ENCODE measurements at places on chromosomes 12 and 14.

DNA sequence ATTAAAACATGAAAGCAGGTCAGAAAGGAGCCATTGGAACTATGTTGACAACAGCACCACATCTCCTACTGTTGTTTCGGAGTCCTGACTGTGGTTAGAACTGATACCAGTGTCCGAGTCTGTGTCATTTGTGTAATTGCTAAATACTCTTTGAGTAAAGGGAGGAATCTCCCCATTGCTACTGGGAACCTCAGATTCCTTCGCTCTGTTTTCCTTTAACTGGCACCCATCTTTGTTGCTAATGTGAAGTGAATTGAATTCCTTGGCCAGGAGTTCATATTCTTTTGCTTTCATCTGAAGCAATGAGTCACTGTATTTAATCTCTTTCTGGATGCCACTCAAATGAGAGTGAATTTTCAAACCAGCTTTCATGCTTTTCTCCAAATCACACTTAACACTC is 31.5 kb downstream of the RASSF9 start:
- no peak for DNase-seq

DNA sequence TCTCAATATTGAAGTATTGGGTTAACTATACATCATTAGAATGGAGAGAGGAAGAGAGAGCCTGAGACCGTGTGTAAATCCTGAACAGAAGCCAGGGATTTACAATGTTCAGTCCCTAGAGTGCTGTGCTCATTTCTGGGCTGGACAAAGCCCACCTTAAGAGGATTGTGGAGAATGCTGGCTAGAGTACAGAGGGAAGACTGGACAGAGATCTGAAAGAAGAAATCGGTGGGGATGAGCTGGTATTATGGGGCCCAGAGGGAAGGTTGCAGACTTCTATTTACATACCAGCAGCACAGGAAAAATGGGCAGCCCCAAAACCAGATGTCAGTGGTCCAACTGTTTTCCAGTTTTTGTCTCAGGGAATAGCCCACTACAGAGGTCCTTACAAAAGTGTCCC is 42.3 kb downstream of the RTN1 start:
- DNase-seq = no peak

DNA sequence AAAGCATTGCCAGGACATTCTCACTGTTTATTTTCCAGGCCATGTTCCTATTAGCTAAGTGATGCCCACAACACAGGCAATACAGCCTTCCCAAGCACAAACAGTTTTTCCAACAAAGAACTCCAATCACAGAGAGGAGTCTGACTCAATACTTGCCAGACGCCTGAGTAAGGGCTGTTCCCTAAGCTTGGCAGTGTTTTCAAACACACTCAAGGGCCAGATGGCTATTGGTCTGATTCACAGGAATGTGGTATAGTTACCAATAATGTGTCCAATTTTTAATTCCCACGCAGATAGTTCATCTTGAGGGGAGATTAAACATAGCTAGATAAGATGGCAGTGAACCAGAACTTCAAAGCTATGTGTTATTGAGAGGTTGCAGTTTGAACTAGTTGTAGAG is 381.0 kb downstream of the SNAPC1 start:
- no peak for DNase-seq

DNA sequence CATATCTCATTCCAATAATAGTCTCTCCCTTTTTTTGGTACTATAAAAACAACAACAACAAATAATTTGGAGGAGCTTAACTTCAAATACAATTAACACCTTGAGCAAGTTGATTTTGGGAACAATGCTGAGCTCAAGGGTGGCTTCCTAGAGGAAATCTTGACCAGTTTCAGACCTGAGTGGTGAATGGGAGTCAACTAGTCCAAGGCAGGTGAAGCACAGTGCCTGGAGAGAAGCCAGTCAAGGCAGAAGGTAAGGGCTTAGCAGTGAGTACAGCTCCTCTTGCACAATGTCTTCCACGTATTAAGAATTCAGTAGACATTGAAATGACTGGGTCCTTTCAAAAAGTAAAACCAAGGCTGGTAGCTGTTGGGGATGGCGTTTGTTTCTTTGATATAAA is 444.8 kb downstream of the ATP23 start:
- DNase-seq = no peak

DNA sequence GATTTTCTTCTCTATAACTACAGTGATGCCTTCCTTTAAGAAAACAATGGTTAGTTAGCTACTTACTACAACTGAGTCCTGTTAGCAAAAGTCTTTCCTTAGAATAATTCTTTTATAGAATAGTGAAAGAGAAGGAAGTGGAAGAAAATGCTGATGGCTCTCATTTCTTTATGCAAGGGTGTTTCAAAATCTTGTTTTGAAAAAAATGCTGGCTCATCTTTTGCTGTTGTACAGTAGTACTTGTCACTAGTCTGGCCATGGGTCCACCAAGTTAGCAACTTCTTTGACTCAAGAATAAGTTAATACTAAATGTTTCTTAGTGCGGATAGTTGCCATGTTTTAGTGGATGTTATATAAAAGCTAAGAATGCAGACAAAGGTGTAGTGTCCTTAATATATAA is 225.4 kb downstream of the PTPRO start:
- DNase-seq = no peak

- no peak for DNase-seq
Measured at GRCh38 chr14:67268426-67269150, 27.4 kb downstream of the PALS1 start.

DNA sequence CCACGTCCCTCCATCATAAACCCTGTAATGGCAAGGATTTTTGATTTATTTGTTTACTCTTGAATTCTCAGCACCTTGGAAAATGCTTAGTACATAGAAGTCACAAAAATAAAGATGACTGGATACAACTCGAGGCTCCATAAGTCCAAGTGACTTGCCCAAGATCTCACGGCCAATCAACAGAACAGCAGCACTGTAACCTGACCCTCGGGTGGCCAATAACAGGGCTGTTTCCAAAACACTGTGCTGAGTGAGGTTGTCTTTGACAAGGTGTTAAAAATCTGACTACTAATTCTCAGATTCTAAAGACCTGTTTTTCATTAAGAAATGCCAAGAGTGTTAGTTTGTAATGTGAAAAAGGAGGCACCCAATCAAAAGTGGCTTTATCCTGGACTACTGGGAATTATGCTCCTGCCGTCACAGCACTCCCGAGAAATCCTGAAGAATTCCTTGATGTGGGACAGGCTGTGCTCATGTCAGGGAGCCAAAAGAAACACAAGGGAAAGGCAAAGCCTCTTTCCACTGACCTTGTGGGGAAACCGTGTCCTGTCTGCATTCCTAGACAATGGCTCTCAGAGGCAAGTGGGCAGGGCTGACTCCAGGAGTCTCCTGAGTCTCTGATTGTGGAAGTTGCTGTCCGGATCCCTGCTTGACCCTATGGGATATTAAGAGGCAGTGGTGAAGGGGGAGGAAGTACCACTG is 204.7 kb upstream of the PELI2 start:
- DNase-seq = no peak

DNA sequence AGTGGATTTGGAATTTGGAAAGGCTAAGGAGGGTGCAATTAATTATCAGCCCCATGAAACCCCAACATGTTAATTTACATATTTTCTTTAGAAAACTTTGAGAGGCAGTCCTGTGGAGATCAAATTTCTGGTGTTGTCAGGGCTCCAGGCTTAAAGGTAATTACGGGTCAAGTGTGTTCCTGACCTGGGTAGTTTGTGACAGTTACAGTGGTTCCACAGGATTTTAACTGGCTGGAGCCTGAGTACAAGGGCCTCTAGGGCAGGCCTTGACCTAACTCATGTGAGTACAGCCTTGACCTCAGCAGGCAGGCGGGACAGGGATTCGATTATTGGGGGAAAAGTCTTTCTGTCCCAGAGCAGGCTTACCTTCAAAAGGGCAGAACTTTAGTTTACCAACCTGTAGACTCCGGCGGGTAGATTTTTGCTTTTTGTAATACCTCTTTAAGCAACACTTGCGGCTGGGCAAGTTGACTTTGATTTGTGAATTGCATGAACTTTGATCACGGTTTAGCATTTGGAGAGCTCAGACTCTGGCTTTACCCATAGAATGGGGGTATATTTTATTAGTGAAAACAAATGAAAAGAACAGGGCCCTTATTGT is 8.4 kb upstream of the PPTC7 start:
- no peak for DNase-seq

- no peak for DNase-seq
Measured at GRCh38 chr14:95088665-95089064, 68.7 kb downstream of the DICER1 start.

Measured in T-helper 22 cell (primary cell).